ENCODE measurements at places on chromosomes 5 and 9.

DNA sequence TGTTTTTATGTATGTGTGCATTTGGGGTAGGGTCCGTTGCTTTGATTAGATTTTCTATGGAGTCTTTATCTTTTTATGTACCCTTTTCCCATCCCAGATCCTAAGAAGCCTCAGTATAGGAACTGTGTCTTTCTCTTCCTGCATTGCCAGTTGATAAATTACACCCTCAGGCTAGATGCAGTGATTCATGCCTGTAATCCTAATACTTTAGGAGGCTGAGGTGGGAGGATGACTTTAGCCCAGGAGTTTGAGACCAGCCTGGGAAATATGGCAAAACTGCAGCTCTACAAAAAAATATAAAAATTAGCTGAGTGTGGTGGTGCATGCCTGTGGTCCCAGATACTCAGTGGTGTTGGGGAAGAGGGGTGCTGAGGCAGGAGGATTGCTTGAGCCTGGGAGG is 40.2 kb downstream of the NLN start:
- no peak for DNase-seq

- DNase-seq, result no peak
These were observed 92.6 kb downstream of the TENT4A start for GRCh38 chr5:6805841-6806240.

DNA sequence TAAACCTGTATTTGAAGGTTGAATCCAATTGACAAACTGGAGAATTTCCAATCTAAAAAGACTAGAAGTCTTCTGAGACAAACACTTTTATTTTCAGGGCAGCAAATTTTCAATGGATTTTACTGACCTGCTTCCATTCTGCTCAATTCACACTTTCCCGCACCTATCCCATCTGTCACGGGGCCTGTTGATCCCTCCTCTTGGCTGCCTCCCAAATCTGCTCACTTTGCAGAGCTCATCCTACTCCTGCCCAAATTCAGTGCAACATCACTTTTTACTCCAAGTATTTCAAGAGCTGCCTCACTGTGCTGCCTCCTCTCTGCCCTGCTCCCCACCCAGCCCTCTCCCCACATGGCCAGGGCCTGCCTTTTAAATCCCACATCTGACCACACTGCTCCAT is 35.1 kb downstream of the GOLM1 start:
- DNase-seq, result no peak

DNA sequence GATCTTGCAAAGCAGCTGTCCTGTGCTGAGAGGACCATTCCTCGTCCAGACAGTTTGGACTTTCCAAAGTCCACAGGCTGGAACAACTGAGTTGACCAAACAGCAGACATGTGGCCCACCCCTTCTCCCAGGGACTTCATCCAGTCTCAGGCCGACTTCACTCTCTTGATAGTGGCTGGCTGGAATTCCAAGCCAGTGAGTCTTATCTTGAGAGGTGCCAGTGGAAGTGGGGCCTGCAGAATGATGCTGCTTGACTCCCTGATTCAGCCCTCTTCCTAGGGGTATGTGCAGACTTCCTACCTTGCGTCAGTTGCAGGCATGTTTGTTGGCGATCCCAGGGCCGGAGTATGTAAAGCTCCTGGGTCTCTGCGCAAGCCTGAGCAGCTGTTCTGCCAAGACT is 131.4 kb upstream of the TSLP start:
- no peak for DNase-seq

GRCh38 chr9:92706218-92706940 is 36.4 kb upstream of the IPPK start:
- peak; percentile 19 for DNase-seq

DNA sequence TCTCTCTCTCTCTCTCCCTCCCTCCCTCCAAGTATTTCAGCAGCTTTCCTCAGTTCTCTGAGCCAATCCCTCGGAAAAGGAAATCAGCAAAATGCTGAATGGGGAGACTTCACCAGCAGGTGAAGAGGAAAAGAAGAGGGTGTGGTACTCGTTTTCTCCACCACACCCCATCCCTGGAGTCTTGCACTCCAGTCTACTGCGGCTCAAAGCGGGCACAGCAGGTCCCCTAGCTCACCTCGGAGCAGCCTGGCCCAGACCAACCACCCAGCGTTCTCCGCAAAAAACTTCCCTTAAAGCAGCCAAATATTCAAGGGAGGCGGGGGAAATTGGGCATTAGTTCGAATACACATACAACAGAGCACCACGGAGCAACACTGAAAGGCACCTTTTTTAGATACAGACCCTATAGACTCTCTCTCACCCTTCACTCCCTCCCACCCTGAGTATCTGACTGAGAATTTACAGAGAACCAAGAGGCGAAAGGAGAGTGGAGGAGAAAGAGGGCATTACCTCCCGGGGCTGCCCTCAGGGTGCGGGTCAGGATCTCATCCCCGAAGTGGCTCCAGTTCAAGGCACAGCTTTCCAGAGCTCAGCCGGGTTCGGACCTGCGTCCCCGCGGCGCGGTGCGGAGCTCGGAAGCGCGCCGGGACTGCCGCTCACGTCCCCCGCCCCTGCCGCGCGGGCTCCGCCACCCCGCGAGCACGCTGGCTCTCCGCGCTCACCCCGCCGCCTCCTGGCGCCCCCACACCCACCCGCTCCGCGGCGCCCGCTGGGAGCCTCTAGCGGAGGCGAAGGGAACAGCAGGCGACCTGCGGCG is 1638.5 kb upstream of the C9orf72 start:
- no peak for DNase-seq

- DNase-seq, result peak; percentile 89
These were observed 44.8 kb downstream of the PARP8 start for GRCh38 chr5:50711280-50711679.

- peak; percentile 79 for DNase-seq
These were observed 10.4 kb downstream of the TRIM14 start for GRCh38 chr9:98108531-98109031.

DNA sequence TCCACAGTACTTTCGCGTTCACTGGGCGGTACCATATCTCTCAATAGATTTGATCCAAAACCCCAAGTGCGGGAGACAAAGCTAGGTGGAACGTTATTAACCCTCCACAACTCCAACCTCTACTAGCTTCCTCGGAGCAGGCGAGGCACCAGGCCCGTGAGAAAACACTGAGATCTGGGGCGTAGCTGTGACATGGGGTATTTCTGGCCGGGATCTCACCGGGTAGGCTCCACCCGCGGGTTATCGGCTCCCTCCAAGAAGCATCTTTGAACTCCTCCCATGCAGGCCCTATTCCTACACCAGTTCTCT is 350 bp upstream of the SLC25A46 start:
- no peak for DNase-seq

DNA sequence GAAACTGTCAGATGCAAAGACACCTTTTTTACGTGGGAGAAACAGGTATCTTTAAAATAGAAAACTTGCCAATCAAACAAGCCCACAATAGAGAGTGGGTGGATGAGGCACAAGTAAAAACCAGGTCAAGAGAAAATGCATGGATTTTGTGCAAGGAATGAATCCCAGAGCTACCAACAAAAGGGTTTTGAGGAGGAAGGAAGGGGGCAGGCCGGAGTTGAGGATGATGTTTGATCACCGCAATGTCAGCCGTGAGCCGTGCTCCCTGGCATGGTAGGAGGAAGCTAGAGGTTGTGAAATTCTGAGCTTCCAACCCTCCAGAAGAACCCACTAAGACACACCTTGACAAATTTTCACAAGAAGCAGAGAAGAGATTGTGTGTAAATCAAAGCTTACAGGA is 53.2 kb downstream of the HRH2 start:
- no peak for DNase-seq

- no peak for DNase-seq
These were observed 716.5 kb upstream of the C9orf72 start for GRCh38 chr9:28289746-28290145.

GRCh38 chr9:20646656-20647055 is 24.4 kb upstream of the MLLT3 start:
- no peak for DNase-seq

DNA sequence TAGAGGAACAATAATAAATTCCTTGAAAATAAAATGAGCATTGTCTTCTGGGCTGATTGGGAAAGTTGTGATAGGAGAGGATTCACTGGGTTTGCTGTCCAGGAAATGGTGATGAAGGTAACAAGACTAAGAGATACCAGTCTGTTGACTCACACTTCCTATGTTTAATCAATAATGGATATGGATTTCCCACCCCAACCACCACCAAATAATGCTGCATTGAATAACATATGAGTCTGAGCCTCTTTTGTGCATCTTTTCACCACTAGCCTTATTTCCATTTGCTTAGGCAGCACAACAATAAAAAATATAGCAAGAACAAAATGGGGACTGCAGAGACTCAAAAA is 120.2 kb upstream of the NFIB start:
- no peak for DNase-seq

GRCh38 chr5:160188141-160189015 is 40.9 kb upstream of the FABP6 start:
- DNase-seq, result no peak

GRCh38 chr5:118193194-118193905 is 795.0 kb downstream of the DTWD2 start:
- no peak for DNase-seq

DNA sequence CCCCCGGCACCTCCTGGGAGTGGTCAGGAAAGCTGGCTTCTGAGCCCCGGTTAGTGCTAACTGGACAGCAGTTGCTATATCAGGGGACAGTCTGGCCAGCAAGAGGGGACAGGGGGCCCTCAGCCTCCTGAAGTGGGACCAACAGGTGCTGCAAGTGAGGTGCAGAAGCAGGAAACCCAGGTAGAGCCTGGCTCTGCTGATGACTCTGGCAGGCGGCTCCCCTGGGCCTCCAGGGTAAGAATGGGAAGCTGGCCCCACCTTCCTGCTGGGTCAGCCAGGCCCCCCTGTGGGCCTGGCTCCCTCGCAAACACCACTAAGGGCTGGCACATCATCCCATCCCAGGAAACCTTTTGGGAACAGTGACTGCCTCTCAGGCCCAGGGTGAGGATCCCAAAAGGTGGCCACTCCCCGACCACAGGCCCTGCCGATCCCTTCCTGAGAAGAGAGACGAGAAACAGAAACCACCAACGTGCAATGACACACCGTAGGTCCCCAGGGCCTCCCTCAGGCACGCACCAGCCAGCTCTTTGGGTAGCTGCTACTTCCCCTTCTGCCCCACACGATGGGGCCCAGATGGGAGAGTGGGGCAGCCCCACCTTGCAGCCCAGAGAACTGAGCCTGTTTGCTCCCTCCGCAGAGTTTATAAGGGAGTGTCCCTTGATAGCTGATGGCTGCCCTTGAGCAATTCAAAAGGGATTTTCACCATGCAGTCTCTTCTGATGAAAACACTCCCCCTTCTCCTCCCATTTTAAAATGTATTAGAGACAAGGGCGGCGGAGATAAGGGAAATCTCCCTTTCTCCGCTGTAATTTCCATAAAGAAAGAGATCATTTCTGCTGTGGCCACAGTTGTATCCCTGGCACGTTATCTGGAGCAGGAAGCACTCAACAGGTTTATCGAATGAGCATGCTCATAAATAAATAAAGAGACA is 76.8 kb downstream of the STK10 start:
- DNase-seq, result peak; percentile 87

- DNase-seq, result peak; percentile 33
These were observed 942 bp downstream of the PHF2 start for GRCh38 chr9:93577078-93577974.

DNA sequence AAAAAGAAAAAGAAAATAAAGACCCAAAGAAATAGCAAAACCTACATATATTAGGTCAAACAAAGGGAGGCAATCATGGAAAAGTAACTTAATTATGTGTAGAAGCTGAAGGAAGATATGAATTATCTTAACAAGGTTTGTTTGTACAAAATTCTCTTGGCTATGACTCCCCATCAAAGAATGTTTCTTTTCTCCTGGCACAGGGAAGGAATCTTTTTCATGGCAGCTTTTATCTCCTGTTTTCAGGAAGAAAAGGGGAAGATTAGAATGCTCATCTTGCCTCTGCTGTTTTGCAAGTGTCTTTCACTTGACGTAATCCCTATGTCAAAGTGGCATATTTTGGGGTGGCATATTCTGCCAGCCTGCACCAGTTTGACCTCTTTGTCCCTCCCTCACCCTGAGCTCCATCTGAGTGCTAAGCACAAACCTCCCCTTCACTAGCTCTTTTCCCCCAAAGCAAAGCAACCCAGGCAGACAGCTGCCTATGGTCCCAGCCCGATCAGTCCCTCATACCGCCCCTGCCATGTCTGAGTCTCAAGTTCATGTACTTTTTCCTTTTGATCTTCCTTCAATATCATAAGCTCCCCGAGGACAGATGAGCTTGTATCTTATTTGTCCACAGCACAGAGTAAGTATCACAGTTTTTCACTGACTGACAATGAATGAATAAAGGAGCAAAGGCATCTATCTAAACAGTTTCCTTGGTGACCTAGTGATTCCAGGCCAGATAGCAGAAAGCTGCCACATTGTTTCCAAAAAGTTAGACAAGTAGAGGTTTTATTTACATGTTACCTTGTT is 242.8 kb upstream of the ANKRD55 start:
- DNase-seq, result no peak

GRCh38 chr9:125985998-125986655 is 239.0 kb downstream of the PBX3 start:
- DNase-seq, result no peak

GRCh38 chr5:134273642-134274395 is 47.9 kb upstream of the PPP2CA start:
- no peak for DNase-seq

- DNase-seq, result no peak
These were observed 20.5 kb downstream of the ABO start for GRCh38 chr9:133254471-133254870.

GRCh38 chr5:115363879-115364278 is 67.4 kb upstream of the CCDC112 start:
- no peak for DNase-seq

- DNase-seq, result no peak
These were observed 13.6 kb downstream of the LCN10 start for GRCh38 chr9:136729144-136729543.

GRCh38 chr5:58156973-58157701 is 302.7 kb downstream of the PLK2 start:
- DNase-seq, result no peak

GRCh38 chr9:136693490-136694162 is 6.4 kb upstream of the AGPAT2 start:
- no peak for DNase-seq

DNA sequence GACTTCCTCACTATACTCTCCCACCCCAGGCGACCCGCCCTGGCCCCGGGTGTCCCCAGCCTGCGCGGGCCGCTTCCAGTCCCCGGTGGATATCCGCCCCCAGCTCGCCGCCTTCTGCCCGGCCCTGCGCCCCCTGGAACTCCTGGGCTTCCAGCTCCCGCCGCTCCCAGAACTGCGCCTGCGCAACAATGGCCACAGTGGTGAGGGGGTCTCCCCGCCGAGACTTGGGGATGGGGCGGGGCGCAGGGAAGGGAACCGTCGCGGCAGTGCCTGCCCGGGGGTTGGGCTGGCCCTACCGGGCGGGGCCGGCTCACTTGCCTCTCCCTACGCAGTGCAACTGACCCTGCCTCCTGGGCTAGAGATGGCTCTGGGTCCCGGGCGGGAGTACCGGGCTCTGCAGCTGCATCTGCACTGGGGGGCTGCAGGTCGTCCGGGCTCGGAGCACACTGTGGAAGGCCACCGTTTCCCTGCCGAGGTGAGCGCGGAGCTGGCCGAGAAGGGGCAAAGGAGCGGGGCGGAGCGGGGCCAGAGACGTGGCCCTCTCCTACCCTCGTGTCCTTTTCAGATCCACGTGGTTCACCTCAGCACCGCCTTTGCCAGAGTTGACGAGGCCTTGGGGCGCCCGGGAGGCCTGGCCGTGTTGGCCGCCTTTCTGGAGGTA is 2.1 kb downstream of the CA9 start:
- DNase-seq, result no peak
